ENCODE measurements at places on chromosomes 6 and 20.

GRCh38 chr6:109820706-109821350, 129.7 kb downstream of the FIG4 start:
- DNase-seq = no peak

DNA sequence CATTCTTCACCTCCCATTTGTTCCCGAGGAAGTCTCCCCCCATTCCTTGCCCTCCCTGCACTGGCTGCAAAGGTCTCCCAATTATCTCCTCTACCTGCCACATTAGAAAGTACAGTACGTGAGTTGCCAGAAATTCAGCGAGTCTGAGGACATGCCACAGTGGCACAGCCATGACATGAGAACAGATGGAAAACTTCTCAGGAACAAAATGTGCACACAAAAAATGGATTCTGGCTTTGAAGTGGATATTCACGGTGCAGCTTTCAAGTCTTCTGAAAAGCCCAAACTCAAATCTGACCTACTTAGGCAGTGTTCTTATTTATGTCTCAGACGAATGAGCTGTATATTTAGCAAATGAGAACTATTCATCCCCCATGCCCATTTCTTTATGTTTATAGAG, 269.1 kb upstream of the ARID1B start:
- DNase-seq = no peak

- no peak for DNase-seq
Observed at GRCh38 chr6:161476711-161477110, 202.8 kb upstream of the AGPAT4 start.

DNA sequence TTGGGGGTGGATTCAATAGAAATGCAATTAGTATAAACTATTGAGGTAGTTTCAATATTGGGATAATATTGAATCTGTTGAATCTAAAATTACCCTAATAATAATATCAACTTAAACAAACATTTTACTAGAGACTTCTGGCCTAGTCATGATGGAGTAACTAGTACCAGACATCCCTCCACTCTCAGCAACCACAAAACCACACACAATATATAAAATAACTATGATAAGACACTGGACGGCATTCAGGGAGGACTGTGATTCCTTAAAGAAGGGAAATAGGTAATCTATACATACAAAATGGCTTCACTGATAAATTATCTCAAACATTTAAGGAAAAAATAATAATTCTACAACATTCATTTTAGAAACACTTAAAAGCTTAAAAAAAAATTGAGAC, 38.9 kb upstream of the TMEM14A start:
- no peak for DNase-seq

DNA sequence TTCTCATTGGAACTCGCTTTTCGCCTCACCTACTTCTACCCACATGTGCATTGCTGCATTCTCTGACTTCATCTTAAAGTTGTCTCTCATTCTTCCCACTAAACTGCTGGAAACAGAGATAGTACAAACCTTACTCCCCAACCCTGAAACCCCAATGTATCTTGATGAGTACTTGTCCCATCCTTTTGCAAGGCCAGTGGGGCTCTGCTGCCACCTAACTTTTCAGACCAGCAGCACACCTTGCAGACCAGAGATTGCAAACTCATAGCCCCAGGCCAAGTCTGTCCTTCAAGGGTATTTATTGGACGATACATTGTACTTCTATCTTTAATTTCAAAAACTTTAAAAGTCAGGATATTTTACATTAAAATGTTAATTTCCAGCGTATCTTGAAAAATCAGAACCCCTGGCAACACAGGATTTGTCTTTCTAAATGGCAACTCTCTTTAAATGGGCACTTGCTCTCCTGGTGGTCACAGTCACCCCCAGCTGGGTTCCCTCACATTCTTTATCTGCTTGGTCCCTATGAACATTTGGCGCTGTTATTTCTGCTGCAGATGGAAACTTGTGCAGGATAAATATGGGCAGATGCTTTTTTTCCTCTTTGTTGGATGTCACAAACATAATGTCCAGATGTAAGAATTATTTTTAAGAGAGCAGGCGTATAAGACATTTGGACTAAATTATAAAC, 83.9 kb downstream of the SOD2 start:
- DNase-seq = no peak

DNA sequence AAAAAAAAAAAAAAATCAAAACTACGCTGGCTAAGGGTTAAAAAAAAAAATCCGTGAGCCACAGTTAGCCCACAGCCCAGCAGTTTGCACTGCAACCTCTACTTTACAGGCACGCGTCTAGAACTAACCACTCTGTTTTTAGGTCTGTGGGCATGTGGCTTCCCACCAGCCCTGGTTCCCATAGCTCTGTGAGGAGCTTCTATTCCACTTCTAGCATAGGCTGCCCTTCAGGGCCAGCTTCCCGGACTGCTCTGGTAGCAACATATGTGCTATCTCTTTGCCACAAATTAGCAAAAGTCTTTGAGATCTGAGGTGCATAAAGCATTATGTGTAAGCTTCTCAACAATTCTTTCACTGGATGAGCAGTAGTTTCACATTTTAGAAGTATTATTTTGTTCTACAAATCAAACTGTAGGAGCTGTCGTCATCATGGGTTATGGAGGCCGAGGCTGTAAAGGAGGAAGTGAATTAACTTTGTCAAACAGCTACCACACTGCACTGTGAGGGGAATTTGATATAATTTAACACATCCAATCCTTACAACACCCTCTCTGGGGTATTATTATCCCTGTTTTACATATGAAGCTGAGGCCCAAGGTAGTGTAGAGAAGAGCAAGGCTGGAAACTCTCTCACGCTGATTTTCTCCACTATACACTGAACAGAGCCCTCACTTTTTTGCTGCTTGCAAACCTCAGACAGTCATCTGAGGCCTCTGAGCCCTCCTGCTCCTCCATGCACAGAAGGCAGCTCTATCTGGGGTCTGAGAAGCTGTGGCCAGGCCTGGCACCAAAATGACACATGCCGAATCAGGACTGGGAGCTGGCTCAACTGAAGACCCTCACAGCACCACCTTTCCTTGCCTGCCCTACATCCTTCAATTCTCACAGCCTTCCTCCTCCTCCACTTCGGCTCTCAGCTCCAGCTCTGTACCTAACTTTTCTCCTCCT, 35.4 kb downstream of the MAN1A1 start:
- DNase-seq = no peak

- peak; percentile 66 for DNase-seq
Observed at GRCh38 chr6:15400572-15401004, 154.7 kb downstream of the JARID2 start.

DNA sequence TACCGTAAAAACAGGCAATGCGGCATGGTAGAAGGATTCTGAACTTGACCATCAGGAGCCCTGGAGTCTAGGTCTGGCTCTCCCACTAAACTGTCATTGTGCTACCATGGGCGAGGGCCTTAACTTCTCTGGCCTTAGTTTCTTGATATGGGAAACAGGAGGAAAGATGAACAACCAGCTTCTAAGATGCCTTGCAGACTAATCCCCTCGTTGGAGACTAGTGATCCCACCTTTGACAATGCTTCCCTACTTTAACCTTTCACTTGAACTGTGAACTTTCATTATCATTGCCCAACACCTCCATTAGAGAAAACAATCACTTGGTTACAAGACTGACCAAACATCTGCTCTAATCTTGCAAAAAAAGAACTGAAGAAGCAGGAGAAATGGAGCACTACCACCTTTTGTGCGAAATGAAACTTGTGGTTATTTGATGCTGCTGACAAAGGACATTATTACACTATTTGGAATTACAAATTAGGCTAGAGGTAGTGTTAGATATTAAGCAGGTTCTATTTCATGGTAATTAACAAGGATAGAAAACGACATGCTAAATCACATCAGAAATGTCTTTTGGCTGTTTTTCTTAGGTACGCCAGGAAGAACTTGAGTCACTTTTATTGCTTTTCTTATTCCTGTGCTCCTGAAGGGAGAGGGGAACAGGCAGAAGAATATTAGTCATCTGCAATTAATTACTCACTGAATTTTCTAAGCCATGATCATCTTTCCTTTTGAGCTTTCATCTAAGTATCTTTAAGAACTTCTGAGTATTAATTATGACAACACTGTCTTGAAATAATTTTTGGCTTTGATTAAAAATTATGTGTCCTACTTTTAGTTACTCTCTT, 39.1 kb upstream of the ARHGAP18 start:
- DNase-seq = no peak

DNA sequence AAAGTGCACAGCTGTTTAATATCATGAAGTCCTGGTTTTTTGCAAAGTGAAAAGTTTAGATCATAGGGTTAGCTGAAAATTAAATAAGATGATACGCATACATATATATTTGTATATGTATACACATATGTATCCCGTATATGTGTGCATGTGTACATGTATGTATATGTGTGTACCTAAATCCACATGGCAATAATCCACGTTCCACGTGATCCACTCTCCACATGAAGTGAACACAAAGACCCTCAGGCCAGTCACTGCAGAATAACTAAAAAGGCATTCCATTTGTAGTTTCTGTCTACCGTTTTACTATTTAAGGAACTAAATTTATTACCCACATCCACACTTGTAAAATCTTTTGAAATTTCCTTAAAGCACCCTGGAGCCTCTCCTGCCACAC, 294.9 kb downstream of the FOXA2 start:
- DNase-seq = no peak

GRCh38 chr6:3608159-3608558, 143.4 kb downstream of the PXDC1 start:
- DNase-seq = no peak

DNA sequence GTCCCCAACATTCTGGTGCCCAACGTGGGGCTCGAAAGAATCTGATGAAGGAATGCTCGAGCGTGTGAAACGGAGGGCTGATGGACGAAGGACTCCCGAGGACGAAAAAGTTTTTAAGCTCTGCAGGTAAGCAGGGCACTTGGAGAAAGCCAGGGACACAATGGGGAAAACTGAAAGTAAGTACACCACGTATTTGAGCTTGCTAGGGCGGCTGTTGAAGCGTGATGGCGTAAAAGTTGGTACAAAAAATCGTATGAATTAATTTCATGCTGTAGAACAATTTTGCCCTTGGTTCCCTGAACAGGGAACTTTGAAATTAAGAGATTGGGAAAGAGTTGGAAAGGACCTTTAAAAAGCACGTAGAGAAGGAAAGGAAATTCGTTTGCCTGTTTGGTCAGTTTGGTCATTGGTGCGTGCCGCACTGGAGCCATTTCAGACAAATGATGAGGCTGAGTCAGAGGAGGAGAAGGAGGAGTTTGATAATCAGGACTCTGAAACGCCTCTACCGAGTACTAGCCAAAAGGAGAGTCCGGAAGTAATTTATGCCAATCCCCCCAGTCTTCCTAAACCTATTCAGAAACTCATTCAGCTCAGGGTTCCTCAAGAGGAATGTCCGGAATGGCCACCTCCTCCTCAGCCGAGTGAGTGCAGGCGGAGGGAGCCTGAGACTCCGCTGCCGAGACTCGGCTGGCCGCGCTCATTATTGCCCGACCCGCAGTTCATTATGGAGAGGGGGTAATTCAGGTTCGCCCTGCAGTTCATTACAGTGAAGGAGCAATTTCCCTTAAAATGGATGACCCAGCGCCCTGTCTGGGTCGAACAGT, 59.2 kb upstream of the PRSS16 start:
- peak; percentile 3 for DNase-seq

DNA sequence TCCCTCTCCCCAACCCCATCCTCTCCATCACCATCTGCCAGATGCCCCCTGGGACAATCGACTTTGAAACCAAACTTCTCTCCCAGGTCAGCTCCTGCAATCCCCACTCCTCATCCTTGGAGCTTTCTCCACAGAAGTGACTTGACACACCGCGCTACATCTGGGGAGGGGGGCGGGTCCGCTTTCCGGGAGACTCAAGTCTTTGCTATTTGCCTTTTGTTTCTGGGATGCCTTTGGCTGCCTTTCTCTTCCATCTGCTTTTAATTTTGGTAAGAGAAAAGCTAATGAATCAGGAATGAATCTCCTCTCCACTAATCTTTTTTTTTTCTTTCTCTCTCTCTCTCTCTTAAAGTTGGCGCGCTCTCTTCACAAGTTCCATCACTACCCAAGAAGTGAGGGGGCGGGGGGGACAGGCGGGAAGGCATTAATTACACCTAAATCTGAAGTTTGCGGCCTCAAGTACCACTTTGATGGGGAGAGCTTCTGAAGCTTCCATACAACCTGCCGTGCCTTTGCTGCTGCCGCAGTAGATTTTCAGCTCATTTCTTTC, 664 bp upstream of the TPBG start:
- DNase-seq = no peak

DNA sequence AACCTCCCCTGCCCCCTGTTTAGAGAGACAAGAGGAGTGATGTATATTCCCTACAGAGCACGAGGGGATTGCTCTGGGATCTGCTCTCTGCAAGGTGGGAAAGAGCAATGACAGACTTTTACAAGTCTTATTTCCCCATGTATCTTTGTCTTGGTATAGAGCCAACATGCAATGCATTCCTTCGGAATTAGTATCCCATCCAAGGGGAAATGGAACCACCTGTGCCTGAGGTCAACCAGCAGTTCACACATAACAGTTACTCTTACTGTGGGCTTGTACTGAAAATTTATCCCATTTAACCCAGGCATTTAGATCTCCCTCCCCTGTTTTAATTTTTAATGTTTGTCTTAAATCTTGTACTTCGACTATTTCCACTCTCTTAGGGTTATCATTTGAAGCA, 250.4 kb downstream of the C6orf118 start:
- no peak for DNase-seq

DNA sequence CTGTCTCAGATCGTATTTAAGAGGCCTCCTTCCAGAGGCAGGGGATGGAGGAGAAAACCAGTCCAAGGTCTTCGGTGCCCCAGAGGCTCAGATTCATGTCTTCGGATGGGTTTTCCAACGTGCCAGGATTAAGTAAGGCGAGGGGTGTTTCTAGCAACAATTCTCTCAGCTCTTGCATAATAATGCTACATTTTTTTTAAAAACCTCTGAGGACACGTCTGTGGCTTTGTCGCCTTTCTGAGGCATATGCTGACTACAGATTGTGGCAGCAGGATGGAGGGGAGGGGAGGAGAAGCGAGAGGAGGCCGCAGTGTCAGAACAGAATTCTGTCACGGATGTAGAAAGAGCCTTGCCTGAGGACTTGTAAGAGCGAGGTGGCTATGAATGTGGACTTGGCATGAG, 17.7 kb upstream of the CCDC167 start:
- DNase-seq = no peak

DNA sequence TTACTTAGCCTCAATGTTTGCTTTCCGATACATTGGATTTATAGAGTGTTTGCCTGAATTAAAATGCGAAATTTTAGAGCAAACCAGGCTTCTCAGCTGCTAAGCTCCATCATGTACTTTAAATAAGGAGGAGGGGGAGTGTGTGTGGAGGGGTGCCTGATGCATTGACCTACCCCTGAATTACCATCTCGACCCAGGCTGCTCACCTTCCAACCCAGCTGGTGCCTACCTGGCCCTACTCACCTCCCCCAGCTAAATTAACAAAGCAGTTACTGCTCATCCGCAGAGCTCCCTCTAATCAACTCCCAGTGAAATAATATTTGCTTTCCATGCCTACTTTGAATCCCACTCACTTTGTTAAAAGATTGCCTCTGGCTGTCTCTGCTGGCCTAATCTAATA, 544.5 kb downstream of the MAFB start:
- no peak for DNase-seq

GRCh38 chr6:25484900-25485299, 167.1 kb upstream of the SCGN start:
- no peak for DNase-seq
